ENCODE measurements at places on chromosomes 5 and 9.
A peak's percentile ranks its signal among the peaks of the same experiment; 100 is the strongest.

- no peak for DNase-seq
These were observed 131.0 kb upstream of the CCNG1 start for GRCh38 chr5:163306421-163306820.

DNA sequence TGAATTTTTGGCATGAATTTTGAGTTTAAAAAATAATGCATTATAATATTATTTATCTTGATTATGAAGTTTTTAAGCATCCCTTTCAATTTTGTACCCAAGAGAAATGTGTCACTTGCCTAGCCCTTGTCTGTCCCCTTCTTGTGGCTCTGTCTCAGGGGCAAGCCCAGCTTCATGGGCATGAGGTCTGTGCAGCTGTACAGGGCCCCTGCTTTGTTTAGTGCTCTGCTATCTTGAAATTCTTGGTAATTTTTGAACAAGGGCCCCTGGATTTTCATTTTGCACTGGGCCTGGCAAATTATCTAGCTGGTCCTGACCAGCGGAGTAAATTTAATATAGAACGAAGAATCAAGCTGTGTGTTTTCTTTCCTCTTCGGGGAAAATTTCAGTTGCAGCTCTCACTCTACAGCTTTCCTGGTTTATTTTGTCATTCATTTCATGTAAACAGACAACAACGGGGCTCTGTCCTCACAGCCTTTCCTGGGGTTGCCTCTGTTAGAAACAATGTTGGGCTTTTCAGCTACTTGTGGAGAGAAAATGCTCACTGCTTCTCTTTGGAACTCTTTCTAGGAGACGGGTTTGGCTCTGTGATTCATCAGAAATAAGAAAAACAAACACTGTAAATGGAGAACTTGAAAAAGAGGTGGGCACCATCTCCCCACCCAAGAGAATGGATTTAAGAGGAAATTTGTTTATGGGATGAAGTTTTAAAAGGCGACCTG lies 41.1 kb downstream of the LIX1 start:
- DNase-seq, result no peak

- peak; percentile 43 for DNase-seq
These were observed at the start of gene FRMPD1 for GRCh38 chr9:37650873-37651768. Gene FRMPD1 (plus strand): TSS chr9:37650954. CDS start chr9:37692642, 41,688 bp downstream.

GRCh38 chr5:1786621-1787471 lies 12.8 kb downstream of the MRPL36 start:
- DNase-seq, result no peak

DNA sequence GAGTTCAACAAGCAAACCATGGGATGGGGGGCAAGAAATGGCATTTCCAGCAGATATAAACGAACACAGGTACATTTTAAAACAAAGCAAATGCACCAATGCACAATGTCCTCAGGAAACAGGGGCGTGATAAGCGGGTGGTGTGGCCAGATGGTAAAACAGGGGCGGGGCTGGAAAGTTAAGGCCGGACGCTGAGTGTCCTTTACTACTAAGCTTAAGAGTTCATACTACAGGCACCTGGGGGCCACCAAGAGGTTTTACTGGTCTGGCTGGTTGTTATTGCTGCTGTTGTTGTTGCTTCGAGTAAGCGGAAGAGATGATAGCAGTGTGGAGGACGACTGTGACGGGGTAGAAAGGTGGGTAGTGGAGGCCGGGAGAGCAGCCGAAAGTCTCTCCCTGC lies 99.8 kb downstream of the ATPSCKMT start:
- no peak for DNase-seq

DNA sequence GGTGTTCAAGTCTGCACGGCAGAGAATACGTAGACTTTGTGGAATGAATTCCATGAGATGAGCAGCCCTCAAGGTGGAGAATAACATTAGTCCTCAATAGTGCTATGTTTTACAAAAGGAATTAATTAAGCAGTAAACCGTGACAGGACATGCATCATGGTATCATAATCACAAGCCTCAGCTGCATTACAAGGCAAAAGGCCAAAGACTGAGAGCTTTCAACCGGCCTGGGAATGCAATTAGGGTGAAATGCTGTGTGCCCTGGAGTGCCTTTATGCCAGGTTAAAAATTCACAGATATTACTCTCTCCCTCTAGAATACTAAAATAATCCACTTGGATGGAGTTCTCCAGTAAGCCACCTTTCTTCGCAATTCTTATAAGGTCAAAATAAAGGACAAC lies 270.6 kb downstream of the MLLT3 start:
- no peak for DNase-seq

GRCh38 chr5:154647761-154648145 lies 107.4 kb upstream of the LARP1 start:
- no peak for DNase-seq

DNA sequence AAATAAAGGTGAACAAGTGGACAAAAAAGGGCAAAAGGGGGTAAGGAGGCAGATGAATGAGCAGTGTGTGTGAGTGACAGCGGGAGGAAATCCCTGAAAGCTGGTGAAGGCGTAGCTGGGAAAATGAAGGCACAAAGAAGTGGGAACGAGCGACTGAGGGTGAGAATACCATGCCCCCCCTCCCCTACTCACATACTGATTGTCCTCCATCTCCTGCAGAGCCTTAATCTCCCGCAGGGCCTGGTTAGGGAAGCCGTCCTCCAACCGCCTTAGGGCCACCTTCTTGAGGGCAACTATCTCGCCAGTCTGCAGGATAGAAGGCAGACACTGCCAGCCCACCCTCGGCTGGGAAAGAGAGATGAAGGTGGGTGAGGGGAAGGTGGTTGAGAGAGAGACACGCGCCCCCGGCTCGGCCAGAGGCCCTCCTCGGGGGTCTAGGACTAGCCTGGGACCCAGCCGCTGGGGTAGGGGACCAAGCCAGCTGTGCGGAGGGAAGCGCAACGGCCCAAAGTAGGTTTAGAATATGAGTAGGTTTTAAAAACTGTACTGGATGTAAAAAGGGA lies 522 bp downstream of the CDK20 start:
- DNase-seq, result no peak

GRCh38 chr5:32109236-32109635 lies 64.9 kb downstream of the GOLPH3 start:
- no peak for DNase-seq

GRCh38 chr5:150584556-150585335 lies 55.7 kb upstream of the SYNPO start:
- no peak for DNase-seq

GRCh38 chr5:45105491-45105994 lies 296.8 kb downstream of the MRPS30 start:
- DNase-seq, result no peak

DNA sequence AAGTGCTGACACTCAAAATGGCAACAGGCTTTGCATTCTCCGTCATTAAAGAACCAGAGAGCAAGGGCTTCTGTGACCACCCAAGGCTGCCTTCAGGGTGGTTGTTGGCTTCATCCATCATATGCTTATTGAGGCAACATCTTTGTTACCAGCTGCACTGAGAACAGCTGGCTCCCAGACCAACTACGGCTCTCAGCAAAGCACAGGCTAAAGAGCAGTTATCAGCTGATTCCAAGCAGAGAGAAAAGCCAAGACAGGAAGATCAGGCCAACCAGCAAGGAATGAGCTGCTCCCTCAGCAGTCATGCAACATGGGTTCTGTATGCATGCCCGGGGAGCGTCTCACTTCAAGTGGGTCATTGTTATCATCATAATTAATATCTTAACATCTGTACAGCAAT lies 358.9 kb downstream of the ACTL7B start:
- no peak for DNase-seq

DNA sequence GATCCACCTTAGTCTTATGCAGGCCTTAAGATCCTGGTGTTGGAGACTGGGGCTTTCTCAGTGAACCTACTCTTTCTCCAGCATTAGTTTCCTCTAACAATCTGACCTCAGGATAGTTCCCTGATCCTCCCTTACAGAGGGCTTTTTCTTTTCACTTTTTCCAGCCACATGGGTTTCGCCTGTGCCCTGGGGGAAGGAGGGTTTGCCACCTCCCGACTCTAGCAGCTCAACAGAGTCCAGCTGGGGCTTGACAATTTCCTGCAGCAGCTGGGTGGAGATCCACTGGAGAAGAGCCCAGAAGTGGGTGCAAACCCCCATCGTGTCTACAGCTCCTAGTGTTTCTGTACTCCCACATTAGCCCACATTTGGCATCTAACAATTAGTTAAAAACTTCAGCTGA lies 7.6 kb upstream of the TMEM252 start:
- no peak for DNase-seq

GRCh38 chr9:115015018-115015635 lies 84.7 kb upstream of the TNFSF8 start:
- DNase-seq, result no peak

GRCh38 chr9:18994263-18994916 lies 38.6 kb downstream of the SAXO1 start:
- no peak for DNase-seq

- DNase-seq, result no peak
These were observed 50.3 kb downstream of the GNAQ start for GRCh38 chr9:77981332-77981731.

DNA sequence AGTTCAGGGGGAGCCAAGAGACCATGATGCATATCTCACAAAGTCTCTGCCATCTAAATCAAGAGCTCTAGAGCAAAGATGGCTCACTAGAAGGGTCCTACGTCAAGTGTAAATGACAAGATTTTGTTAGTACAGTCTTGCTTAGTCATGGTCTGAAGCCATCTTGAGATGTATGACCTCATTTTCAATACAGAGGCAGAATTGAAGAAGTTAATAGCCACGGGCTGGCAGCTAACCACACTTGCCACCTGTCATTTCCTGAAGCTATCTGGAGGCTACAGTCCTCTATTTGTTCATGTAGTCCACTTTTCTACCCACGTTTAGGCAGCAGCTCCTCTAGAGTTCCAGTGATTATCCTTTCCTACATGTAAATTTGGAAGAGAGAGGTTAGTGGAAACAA lies 231.7 kb upstream of the CDH12 start:
- DNase-seq, result no peak

- DNase-seq, result no peak
These were observed 306.2 kb upstream of the ELAVL2 start for GRCh38 chr9:24132244-24132643.

GRCh38 chr9:105757496-105758251 lies 63.3 kb downstream of the TMEM38B start:
- no peak for DNase-seq

DNA sequence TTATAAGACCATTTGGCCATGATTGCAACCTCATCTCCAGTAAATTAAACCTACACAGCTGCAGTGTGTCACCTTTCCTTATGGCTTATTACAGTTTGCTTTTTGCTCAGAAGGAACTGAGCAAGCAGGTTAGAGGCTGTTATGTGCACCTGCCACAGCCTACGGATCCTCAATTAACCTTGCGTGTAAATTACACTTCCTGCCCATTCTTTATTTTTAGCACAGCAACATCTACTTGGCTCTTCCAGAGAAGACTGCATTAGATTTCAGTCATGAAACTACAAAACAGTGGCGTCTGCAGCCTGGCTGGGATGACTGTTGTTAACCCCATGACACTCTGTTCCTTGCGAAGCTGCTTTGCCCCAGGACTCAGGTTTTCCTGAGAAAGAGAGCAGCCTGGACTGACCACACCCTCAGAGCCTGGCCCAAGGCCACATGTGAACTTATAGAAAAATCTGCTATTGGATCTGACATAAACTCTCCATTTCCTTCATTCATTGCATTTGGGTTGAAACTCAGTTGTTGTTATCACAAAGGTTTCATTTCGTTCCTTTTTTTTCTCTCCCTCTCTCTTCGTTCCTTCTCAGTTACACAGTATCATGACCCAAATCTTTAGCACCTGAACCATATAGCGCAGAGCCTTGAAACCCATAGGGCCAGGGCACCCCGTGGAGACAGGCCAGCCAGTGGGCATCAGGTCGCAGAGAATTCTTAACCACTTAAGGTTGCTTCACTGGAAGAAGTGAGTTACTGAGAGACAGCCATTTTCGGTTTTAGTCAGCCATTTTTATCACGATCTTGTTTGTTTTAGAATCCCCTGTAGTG lies 138.6 kb downstream of the PALM2AKAP2 start:
- DNase-seq, result no peak

DNA sequence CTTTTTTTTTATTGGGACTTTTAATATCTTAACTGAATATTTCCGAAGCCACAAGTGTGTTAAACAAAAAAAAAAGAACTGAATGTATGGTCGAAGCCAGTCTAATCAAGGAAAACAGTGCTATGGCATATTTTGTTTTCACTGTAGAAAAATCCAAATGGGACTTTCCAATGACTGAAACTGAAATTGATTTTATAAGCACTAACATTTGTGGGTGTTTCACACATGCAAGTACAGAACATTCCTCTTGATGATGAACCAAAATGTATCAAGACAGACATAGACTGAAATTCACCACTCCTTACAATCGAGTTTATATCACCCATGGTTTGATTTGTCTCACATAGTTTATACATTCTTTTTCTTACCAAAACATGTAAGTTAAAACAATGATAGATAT lies 1026.8 kb downstream of the CDH18 start:
- DNase-seq, result no peak

GRCh38 chr5:95113489-95113888 lies 171.4 kb downstream of the MCTP1 start:
- DNase-seq, result no peak

DNA sequence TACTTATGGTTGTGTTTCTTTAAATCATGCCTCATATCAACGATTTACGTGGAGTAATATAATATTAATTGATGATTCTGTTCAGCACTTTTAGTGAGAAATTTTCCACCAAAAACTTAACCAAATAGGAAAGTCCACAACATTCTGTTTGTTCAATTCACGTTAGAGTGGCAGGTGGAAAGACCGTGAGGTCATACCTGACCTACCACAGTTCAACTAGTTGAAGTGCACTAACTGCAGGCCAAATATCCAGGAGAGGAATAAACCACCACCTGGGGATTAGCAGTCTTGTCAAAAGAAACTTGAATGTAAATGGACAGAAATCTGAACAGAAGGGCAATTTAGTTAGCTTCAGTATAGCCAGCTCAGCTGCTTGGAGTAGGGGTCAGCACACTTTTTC lies 577.7 kb downstream of the KIF4B start:
- DNase-seq, result no peak

DNA sequence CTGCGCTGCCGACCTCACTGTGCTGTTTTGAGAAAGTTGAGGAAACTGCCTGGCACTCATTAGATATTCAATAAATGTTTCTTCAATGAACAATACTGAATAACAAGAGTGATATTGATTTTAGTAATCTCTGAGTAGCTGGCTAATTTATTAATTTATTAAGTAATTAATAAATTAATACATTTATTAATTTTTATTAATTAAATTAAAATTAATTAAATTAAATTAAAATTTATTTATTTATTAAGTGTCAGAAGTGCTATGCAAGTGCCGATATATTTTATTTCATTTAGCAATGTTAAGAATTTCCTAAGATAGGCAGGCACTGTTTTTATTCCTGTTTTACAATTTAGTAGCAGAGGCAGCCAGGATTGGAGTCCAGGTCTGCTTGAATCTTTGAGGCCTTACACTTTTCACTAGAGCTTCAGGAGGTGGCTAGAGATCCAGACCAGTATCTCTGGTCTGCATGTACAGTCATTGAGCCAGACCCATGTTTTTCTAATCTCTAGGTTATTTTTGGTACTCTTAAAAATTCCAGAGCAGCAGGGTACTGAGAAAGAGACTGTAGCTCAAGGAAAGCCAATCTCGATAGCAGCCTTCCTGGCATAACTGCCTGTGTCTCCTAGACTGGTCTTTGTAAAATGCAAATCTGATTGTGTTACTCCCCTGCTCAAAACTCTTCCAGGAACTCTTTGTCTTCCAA lies 109.2 kb downstream of the ARHGEF28 start:
- DNase-seq, result no peak

- DNase-seq, result no peak
These were observed 49.7 kb upstream of the FST start for GRCh38 chr5:53430618-53431252.

- no peak for DNase-seq
These were observed 20.7 kb downstream of the TCF7 start for GRCh38 chr5:134135091-134135655.

- DNase-seq, result no peak
These were observed 709 bp upstream of the GAPT start for GRCh38 chr5:58490402-58491050.
